Tibial nerve (tissue), 4 donors: ENCODE measurements at places on chromosomes 16 and 17. TPM values are rescaled to one million over a fixed set of nuclear protein-coding genes. Genes with fewer than 3 reads are reported as not detected.

Gene PHOSPHO1
- not detected for total RNA-seq

Gene XAF1
- 25.2 TPM for total RNA-seq

Gene RHBDL1
- 1.2 TPM for total RNA-seq

Gene SNAI3
- total RNA-seq = 0.98 TPM

Gene METRN
- 106 TPM for total RNA-seq

Gene SLC13A2
- not detected for total RNA-seq

Gene TMC6
- 47.5 TPM for total RNA-seq

Gene TP53TG3
- total RNA-seq = not detected

Gene KRT40
- total RNA-seq = not detected

Gene LPO
- total RNA-seq = not detected

Gene SLC52A1
- not detected for total RNA-seq

Gene KLHL11
- 34.7 TPM for total RNA-seq

GRCh38 chr16:4386951-4387565 is 15.4 kb downstream of the VASN start:
- H3K27ac ChIP-seq = peak overlapping the region; percentile 47
- peaks cover 27% of the 10 kb centered on the region for H3K4me1 ChIP-seq
- no peak for DNase-seq
- no peak overlapping the region for H3K4me3 ChIP-seq

DNA sequence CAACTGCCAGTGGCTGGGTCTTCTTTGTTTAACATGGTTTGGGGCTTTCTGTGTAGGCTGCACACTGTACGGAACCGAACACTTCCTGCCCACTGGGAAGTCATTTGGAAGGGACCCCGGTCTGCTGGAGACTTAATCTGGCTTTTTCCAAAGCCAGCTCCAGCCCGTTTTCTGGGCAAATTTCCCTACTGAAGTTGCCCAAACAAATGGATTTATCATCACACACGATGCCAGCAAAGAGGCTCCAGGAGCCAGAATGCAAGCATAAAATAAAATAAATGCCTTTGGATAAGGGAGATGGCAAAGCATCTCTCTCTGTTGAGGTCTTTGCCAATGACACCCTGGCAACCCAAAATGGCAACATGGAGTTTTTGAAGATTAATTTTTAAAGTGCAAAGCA is 259.9 kb upstream of the IRX3 start:
- no peak overlapping the region for H3K27ac ChIP-seq
- no peaks in the 10 kb centered on the region for H3K4me1 ChIP-seq
- no peaks in the 10 kb centered on the region for H3K36me3 ChIP-seq

DNA sequence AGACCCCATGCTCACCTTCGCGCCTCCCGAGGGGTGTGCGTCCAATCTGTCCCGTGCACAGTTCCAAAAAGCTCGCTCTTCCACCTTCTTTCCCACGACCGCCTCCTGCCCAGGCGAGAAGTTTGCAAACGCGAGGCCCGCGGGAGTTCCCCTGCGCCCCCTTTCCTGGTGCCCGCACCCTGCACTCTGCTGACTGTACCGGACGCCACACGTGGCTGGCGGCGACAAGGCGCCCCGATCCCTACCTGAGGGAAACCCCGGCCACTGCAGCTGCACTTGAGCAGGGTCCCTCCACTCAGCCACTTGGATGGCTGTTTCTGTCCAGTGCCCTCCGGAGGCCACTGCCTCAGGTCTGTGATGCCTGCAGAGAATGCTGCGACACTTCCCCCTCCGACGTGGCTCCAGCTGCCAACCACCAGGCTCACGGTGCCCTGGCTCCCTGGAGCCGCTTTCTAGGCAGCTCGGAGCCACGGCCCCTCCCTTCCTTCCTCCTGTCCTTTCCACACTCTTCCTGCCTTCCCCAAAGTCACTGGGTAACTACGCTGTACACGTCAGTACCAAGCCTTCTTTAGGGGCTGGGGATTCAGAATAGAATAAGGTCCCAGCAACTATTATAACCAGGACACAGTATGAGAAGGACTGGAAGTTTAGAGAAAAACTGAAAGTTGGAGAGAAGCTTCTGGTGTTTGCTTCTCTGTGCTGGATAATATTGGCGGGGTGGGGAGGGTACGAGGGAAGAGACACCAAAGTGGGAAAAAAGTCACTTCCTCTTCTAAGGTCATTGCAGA is at the start of gene MLKL:
Gene MLKL (minus strand): TSS at position 425 of the 788 bp plus-strand sequence. CDS start 5,105 bp downstream, outside the sequence.
- peak within 1 kb of the TSS; percentile 91 for H3K4me3 ChIP-seq
- DNase-seq = peak; percentile 35
- H3K27ac ChIP-seq = peak within 1 kb of the TSS; percentile 92
- H3K4me1 ChIP-seq = peaks cover 29% of the 10 kb centered on the region
- H3K36me3 ChIP-seq = no peaks in the 10 kb centered on the region
- no peaks in the 10 kb centered on the region for H3K27me3 ChIP-seq

- no peak for DNase-seq
- peaks cover 7% of the 10 kb centered on the region for H3K4me1 ChIP-seq
- H3K36me3 ChIP-seq = no peaks in the 10 kb centered on the region
Measured at GRCh38 chr17:50517011-50517410, 8.8 kb downstream of the MYCBPAP start.

DNA sequence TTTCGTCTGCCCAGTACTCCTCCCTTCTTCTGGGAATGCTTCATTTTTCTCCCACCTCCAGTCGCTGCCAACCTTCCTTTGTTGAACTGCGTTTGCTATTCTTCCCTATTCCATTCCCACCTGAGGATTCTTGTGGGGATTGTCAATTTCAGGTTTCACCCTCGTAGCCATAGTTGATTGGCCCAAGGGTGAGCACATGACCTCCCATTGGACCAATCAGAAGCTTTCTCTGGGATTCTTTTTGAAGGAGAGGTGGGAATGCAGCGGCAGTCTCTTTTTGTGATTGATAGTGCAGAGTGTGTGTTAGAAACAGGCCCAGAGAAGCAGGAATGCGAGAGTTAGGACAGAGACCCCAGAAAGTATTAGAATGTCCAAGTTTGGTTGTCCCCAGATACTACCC is 49.1 kb upstream of the GPRC5B start:
- H3K4me3 ChIP-seq = no peak overlapping the region
- H3K4me1 ChIP-seq = no peaks in the 10 kb centered on the region
- H3K27me3 ChIP-seq = no peaks in the 10 kb centered on the region
- no peak for DNase-seq
- no peaks in the 10 kb centered on the region for H3K36me3 ChIP-seq
- H3K27ac ChIP-seq = no peak overlapping the region

DNA sequence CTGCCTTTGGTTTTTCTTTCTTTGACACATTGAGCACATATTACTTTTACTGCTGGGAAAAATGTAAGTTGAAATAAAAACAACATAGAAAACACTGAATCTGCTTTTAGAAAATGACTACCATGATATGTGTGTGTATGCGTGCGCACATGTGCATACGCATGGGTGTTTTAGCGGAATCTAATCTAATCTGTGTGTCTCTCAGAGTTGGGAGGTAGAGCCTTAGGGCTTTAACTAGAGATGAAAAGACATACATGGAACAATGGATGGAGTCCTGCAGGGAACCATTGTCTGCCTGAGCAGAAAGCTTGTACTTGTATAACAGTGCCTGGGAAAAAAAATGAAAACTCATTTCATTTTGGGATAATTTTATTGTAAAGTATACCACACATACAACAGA is 12.4 kb downstream of the SLFN5 start:
- H3K27me3 ChIP-seq = no peaks in the 10 kb centered on the region
- H3K4me3 ChIP-seq = no peak overlapping the region
- no peak overlapping the region for H3K27ac ChIP-seq
- H3K4me1 ChIP-seq = peaks cover 25% of the 10 kb centered on the region
- H3K36me3 ChIP-seq = peaks cover 22% of the 10 kb centered on the region

DNA sequence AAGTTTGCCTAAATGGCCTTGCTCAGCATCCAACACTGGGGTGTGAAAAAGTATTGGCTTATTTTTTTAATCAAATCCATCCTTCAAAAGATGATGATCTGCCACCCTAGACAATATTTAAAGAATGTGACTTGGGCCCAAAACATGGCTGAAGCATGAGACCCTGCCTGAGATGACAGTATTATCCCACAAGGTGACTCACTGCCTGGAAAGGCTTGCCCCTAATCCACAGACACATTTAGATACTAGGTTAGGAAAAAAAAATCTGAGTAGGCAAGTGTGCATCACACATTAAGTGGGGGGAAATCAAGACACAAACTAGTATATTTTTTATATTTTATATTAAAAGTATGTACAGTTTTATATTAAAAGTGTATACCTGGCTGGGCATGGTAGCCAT is 38.4 kb downstream of the TOM1L2 start:
- no peaks in the 10 kb centered on the region for H3K4me1 ChIP-seq
- no peak overlapping the region for H3K4me3 ChIP-seq
- H3K27ac ChIP-seq = peak overlapping the region; percentile 86
- no peaks in the 10 kb centered on the region for H3K36me3 ChIP-seq
- DNase-seq = no peak

- no peak overlapping the region for H3K27ac ChIP-seq
- H3K27me3 ChIP-seq = no peaks in the 10 kb centered on the region
- H3K4me3 ChIP-seq = no peak overlapping the region
- H3K36me3 ChIP-seq = no peaks in the 10 kb centered on the region
- no peaks in the 10 kb centered on the region for H3K4me1 ChIP-seq
- no peak for DNase-seq
Measured at GRCh38 chr16:86598607-86599565, 20.5 kb downstream of the FOXL1 start.

GRCh38 chr17:75895370-75896155 is 1.2 kb downstream of the TRIM65 start:
- no peak for DNase-seq
- peak overlapping the region; percentile 89 for H3K27ac ChIP-seq
- no peaks in the 10 kb centered on the region for H3K27me3 ChIP-seq
- peaks cover 3% of the 10 kb centered on the region for H3K36me3 ChIP-seq
- peak overlapping the region; percentile 66 for H3K4me3 ChIP-seq

DNA sequence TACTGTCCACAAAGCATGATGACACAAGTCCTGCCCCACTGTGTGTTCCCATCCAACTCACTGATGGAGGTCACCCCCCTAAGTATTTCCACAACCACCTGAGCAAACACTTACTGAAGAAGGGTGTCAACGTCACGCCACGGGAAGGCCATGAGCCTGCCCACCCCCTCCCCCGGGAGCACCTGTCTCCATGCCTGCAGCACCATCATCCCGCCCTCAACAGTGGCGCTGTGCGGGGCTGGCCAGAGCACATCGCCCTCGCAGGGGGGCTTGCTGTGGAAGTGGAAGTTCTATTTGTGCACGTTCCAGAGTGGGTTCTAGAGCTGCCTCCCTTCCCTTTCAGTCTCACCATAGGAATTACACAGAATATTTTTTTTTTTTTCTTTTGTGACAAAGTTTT is 4.3 kb upstream of the MBTPS1 start:
- H3K36me3 ChIP-seq = no peaks in the 10 kb centered on the region
- no peak overlapping the region for H3K27ac ChIP-seq
- no peaks in the 10 kb centered on the region for H3K27me3 ChIP-seq
- no peak for DNase-seq
- peaks cover 5% of the 10 kb centered on the region for H3K4me1 ChIP-seq

GRCh38 chr17:48162946-48163506 is 55.5 kb downstream of the SNX11 start:
- no peak overlapping the region for H3K27ac ChIP-seq
- no peaks in the 10 kb centered on the region for H3K36me3 ChIP-seq
- no peaks in the 10 kb centered on the region for H3K4me1 ChIP-seq
- peaks cover 4% of the 10 kb centered on the region for H3K27me3 ChIP-seq
- no peak for DNase-seq
- H3K4me3 ChIP-seq = no peak overlapping the region

GRCh38 chr17:65456368-65457151 is 104.9 kb downstream of the AXIN2 start:
- H3K4me1 ChIP-seq = no peaks in the 10 kb centered on the region
- H3K27ac ChIP-seq = no peak overlapping the region
- H3K36me3 ChIP-seq = no peaks in the 10 kb centered on the region
- no peak overlapping the region for H3K4me3 ChIP-seq

DNA sequence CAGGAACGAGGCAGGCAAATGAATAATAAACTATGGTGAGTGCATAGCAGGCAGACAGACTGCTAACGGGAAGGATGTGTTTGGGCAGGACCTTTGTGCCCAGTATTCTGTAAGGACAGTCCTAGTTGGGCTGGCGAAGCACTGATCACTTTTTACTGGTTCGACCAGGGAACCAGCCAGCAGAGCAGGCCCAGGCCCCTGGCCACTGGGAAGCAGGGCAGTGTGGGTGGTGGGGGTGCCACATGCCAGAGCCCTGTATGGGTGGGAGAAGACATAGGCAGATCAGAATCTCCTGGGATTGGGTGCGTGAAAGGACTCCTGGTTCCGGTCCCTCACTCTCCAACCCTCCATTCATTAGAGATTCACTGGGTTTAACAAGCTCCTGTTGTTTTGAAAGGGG is 4.0 kb upstream of the VAMP2 start:
- H3K4me3 ChIP-seq = no peak overlapping the region
- H3K36me3 ChIP-seq = no peaks in the 10 kb centered on the region
- no peaks in the 10 kb centered on the region for H3K4me1 ChIP-seq
- H3K27ac ChIP-seq = no peak overlapping the region

DNA sequence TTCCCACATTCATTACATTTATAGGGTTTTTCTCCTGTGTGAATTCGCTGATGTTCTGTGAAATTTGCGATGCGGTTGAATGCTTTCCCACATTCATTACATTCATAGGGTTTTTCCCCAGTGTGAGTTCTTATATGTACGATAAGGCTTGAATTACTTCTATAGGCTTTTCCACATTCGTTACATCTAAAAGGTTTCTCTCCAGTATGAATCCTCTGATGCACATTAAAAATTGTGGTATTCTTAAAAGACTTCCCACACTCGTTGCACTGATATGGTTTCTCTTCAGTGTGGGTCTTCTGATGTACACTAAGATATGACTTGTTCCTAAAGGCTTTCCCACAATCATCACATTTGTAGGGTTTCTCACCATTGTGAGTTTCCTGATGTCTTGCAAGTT is 30.4 kb downstream of the ZNF624 start:
- H3K36me3 ChIP-seq = no peaks in the 10 kb centered on the region
- H3K27me3 ChIP-seq = no peaks in the 10 kb centered on the region
- no peak for DNase-seq
- H3K27ac ChIP-seq = no peak overlapping the region
- H3K4me3 ChIP-seq = no peak overlapping the region

- DNase-seq = no peak
- H3K27me3 ChIP-seq = no peaks in the 10 kb centered on the region
- no peak overlapping the region for H3K4me3 ChIP-seq
Measured at GRCh38 chr17:80585890-80586845, 41.5 kb downstream of the RPTOR start.

DNA sequence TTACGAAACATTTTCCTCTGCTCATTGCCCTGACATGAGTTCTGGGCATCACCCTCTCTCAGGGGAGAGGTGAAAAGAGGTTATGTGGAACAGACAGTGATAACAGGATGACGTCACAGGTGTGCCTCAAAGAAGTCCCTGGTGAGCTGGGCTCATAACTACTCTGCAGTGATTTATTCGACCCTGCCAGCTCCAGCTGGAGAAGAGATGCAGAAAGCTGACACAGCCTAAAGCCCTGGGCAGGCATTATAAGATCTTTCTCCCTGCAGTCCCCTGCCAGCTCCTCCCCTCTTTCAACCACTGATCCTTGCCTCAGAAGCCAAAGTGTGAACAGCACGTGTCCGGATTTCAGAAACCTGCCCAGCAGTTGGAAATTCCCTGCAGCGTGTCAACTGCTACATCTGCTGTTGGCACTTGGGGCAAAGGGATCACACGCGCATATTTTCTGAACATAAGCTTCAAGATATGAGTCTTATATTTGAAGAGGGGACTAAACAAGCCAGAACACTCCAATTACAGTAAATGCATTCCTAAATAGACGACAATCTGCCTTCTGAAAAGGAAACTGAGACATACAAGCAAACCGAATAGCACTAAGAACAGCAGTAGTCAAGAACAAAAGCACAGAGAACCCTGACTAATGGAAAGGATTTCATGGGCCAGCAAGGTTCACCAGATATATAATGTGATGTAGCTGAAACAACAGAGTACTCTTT is 80.5 kb downstream of the SMG6 start:
- no peak overlapping the region for H3K27ac ChIP-seq
- H3K4me1 ChIP-seq = no peaks in the 10 kb centered on the region
- H3K27me3 ChIP-seq = no peaks in the 10 kb centered on the region
- no peaks in the 10 kb centered on the region for H3K36me3 ChIP-seq
